ENCODE measurements at places on chromosomes 13 and 19. TPM values are rescaled to one million over a fixed set of nuclear protein-coding genes. Genes with fewer than 3 reads are reported as not detected.

The CCDC106 gene
- total RNA-seq, result 1.3 TPM

The SLC1A6 gene
- total RNA-seq, result not detected

The CEBPA gene
- total RNA-seq, result 4.5 TPM

The CALR3 gene
- total RNA-seq, result not detected

The SPC24 gene
- 69.7 TPM for total RNA-seq

The TMPRSS9 gene
- not detected for total RNA-seq

The CAMSAP3 gene
- total RNA-seq, result 0.89 TPM

The BCAM gene
- 6.1 TPM for total RNA-seq

The SIAH3 gene
- total RNA-seq, result not detected

The POSTN gene
- 10.5 TPM for total RNA-seq

The IGSF23 gene
- total RNA-seq, result not detected

The GTF2F1 gene
- total RNA-seq, result 82.8 TPM

The CTU1 gene
- 18.7 TPM for total RNA-seq

The GZMM gene
- total RNA-seq, result not detected

The NOSIP gene
- 46.1 TPM for total RNA-seq

The PTH2 gene
- total RNA-seq, result not detected

The PCDH20 gene
- not detected for total RNA-seq

The TMTC4 gene
- 5.5 TPM for total RNA-seq

The PBX4 gene
- 15.5 TPM for total RNA-seq

The MEIOSIN gene
- not detected for total RNA-seq

The OR7D2 gene
- total RNA-seq, result not detected

The PRR20A gene
- not detected for total RNA-seq

The TEX101 gene
- total RNA-seq, result not detected

The MAST1 gene
- 3.4 TPM for total RNA-seq

The RDH8 gene
- total RNA-seq, result not detected

The KLK6 gene
- total RNA-seq, result 8.5 TPM

The ODAD3 gene
- total RNA-seq, result 0.22 TPM

The HRC gene
- not detected for total RNA-seq

The ZGLP1 gene
- total RNA-seq, result 0.43 TPM

The KRTDAP gene
- total RNA-seq, result not detected

The SCEL gene
- total RNA-seq, result not detected

The TMEM150B gene
- total RNA-seq, result not detected

Measured in MG63 (cell line).